ENCODE measurements at places on chromosomes 5 and 9.

DNA sequence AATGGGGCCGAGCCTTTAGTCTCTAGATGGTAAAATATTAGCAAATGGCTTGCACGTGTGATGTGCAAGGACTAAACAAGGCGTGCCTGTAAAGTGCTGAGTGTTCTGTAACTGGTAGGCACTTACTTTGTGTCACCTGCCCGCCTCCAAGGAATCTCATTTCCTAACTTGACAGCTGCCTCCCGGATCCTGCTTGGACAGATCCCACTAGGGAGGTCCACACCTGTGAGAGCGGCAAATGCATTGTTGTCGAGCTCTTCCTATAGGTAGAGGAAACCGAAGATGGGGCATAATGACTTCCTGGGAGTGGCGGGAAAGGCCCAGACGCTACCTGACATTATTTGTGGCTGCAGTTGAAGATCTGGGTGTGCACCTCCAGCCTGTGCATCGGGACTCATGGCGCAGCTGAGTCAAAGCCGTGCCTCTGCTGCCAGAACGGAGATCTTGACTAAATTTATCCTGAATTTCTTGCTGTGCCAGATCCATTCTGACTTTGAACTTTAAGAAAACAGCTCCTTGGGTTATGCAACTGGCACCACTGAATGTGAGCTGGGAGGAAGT is 79.8 kb downstream of the TENT4A start:
- no peak for DNase-seq

DNA sequence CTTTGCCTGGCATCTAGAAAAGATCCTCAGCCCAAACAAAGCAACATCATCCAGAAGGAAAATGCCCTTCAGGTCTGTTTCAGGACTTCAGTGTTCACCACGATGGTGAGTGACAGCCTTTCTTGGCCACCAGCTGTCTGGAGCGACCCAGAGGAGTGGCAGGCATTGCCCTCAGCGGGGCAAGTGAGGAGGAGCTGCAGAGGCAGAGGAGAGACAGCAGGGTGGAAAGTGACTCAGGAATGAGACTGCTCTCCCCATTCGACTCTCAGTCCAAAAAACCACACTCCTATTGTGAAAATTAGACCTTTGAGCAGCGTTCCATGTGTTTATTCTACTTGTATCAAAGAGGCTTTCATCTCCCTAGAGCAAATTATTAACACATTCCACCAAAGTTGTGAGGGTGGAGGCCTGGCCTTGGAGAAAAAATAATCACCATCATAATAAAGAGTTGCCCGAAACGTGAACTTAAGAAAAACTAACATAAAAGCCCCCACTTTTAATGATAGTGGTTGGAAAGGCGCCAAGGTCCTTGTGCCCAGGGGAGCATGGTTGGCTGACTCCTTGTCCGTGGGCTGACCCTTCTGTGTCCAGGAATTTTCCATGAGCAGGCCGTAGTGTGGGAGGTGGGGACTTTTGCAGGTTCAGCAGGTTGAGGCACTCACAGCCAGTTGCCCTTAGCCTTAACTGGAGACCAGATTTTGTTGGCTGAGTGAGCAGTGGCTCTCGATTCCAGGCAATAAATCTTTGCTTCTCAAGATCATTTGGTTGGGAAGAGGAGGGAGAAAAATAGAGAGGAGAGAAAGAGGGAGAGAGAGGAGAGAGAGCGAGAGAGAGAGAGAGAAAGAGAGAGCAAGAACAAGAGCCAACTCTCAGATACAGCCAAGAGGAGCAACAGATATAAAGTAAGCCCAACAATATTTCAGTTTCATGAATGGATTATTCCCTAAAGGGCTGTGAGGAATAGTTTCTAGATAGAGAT is 125.9 kb upstream of the ANKRD55 start:
- DNase-seq = no peak

- DNase-seq = no peak
Observed at GRCh38 chr9:114080773-114081440, 2.8 kb upstream of the AMBP start.

DNA sequence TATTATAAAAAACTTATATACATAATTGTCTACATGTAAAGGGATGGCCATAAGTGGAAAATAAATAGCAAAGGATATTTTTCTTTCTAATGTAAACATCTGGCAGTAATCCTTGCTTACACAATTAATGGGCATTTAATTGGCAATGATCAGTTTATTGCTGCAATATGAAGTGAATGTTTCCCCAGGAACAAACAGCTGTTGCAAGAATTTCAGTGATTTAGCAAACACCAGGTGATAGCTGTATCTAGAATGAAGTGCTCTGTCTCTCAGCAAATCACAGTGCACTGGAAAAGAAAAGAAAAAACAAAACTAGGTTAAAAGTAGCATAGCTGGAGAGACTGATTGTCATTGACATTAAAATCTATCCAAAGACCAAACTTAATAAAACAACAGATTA is 594.5 kb upstream of the ARRDC3 start:
- peak; percentile 0 for DNase-seq

GRCh38 chr5:150246835-150247234 is 42.7 kb downstream of the CAMK2A start:
- no peak for DNase-seq

DNA sequence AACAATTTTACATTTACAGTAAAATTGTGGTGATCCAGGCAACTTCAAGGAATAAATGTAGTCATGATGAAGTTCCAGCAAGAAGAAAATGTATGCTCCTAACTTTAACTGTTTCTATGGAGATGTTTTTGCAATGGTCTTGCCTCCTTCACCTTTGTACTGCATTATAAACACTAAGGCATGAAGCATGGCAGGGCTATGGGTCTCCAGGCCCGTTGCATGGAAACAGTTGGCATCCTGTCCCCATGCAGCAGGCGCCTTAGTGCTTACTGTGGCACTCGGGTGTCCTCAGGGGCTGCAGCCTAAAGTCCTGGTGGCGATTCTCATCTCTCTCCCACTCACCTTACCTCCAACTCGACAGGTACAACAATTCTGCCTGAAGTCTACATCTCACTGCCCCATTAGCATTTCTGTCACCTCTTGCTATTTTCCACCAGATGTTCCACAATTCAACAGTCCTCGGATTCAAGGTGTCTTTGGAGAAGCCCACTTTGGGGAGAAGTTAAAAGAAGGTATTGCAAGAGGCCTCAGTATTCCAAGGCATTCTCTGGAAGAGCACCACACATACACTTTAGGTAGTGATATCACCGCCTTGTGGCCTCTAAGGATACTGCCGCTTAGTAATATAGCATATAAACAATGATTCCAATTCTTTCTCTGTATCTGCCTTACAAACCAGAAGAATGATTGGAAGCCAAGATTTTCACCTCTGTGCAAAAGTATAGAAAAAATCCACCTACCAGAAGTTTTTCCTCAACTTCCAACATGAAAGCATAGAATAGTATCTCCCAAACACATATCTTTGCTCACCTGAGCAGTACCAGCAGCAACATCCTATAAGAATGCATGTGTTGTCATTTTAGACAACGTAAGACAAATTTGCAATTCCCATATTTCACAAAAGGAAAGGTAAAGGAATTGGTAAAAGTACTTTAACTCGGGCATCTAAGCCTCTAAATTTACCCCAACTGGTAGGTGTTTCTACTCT is 5.1 kb downstream of the LIFR start:
- DNase-seq = no peak

DNA sequence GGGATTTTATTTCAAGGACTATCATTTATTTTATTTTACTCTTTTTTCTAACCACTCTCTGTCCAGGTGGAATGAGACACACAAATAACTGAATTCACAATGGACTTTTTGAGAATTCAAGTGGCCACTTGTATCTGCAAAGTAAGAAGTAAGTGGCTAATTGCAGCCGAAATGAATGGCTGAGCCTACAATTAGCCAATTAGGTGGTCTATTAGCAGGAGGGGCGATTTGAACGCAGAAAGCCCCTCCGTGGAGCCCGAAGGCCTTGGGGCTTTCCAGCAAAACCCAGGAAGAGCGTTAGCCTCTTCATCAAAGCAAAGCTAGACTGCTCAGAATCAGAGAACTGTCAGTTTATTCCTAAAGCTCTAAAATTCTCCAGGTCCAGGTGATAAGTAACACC is 176.9 kb downstream of the EBF1 start:
- DNase-seq = peak; percentile 77

DNA sequence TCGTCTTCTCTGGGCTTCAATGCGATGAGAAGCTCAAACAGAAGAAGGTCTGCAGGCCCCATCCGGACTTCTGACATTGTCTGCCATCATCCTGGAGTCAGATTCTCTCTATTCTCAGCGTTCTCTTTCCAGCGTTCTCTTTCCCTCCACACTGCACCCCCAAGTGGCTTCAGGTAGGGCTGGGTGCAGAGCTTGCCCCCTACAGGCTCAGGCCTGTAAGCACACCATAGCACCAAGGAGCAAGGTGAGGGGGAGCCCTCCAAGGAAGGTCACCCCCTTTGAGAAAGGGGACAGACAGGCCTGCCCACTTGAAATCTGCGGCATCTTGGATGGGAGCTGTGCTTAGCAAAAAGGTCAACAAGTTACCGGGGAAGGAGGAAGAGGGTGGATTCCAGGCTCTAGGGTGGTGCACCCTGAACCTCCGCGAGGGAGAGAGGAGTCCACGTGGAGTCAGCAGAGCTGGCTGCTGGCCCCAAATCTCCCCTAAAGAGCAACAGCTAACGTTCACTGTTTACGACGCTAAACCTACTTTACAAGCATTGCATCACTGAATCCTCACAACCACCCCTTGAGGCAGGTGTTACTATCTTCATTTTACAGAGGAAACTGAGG is 27.5 kb downstream of the GPX3 start:
- DNase-seq = no peak

- DNase-seq = no peak
Observed at GRCh38 chr9:122126331-122127261, 33.0 kb downstream of the NDUFA8 start.

- no peak for DNase-seq
Observed at GRCh38 chr9:121914604-121915303, 178.4 kb downstream of the TTLL11 start.

GRCh38 chr9:89866701-89867100 is 261.9 kb downstream of the GADD45G start:
- DNase-seq = no peak

- no peak for DNase-seq
Observed at GRCh38 chr9:71003346-71003745, 118.1 kb downstream of the TRPM3 start.

DNA sequence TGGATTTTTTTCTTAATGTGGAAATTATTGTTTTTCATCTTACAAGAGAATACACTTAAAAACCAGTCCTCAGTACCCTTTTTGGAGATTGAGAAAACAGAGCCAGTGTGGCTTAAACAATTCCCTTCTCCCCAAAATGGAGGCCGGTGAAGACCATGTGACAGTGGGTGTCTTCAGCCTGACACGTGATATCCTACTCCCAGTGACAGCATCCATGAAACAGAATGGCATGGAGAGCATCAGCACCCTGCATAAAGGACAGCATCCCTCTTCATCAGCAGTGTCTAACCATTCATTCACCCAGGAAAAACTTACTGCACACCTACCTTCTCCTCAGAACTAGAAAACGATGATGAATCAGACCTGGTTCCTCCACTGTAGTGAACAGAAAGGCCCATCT is 103.4 kb upstream of the RAI14 start:
- DNase-seq = no peak

DNA sequence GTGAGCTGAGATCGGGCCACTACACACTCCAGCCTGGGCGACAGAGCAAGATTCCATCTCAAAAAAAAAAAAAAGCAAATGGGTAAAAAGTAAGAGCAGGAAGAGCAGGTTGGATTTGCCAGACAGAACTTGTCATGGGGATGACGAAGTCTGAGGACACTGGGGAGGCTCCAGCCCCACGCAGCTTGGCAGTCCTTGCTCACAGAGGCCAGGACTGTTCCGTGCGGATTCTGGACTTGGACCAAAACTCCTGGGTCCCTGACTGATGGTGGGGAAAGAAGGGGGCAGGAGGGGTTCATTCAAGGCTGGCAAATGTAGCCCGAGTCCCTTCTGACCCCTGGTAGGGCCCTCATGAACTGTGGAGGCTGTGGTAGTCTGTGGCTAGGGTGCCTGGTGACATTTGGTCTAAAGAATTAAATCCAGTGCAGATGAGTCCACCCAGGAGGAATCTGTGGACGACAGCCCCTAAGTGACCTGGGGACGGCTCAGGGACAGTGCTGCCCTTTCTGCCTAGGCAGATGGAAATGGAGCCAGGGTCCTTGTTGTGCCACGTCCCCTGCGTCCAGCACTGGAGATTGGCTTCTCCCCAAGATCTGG is 3.1 kb downstream of the FGD3 start:
- no peak for DNase-seq

DNA sequence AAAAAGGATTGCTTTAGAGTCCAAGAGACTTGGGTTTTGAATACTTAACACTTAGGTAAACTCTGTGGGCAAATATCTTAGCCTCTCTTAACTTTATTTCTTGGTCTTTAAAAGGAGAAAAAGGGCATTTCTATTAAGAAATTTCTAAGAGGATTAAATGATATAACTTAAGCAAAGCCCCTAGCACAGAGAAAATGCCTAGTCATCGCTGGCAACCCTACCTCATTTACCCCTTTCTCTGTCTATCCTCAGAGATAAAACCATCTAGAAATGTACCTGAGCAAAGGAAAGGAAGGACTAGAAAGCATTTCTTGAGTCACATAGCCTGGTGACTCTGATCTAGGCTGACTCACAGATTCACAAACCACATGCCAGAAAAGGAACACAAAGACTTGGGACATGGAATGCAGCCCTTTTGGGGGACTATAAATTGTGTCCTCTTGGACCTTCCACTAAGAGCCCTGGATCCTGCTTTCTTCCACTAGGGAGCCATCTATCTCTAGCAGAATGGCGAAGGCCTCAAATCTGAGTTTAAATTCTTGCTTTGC is 120.6 kb downstream of the FOXD1 start:
- no peak for DNase-seq

DNA sequence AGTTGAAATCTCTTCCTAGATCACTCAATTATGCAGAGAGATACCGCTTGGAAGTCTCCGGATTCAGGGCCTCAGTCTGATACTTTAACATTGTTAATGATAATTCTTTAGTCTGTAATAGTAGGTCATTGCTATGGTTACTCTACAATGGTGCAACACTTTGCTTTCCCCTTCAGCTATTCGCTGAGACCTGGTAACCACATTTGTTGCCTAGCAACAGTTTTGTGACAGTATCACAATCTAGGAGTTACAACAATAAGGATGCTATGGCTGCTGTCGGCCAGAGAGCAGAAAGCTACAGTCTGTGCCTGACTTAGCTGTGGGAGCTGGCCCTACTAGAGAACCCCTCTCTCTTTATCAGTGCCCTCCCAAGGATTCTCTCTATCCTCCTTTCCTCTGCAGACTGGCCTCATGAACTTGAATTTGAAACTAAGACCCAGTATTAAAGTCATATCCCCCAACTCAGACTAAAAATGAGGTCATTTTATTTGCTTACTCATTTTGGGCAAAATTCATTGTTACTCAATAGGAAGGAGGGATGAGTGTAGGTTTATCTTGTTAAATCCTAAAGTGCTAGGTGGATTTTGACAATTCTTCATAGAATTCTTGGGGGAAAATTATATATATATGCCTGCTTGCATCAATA is 39.3 kb downstream of the NR2F1 start:
- peak; percentile 67 for DNase-seq

DNA sequence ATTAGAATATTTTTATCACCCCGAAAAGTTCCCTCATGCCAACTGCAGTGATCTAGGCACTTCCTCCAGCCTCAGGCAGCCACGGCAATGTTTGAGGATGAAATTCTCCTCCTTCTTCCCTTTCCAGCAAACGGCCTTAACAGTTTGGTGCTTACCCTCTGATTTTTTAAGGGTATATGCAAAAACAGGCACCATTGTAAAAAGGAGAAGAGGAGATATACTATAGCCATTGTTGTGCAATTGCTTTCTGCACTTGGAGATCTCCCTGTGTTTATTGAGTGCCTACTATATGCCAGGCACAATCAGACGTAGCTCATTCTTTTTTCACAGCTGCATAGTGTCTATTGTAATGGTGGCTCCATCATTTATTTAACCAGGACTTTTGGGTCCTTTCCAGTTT is 29.4 kb downstream of the GSN start:
- DNase-seq = no peak

Measured in DMS79 treated with DMSO at 0.1 percent for 48 hours (cell line).